ENCODE measurements at places on chromosomes 7 and 10.

DNA sequence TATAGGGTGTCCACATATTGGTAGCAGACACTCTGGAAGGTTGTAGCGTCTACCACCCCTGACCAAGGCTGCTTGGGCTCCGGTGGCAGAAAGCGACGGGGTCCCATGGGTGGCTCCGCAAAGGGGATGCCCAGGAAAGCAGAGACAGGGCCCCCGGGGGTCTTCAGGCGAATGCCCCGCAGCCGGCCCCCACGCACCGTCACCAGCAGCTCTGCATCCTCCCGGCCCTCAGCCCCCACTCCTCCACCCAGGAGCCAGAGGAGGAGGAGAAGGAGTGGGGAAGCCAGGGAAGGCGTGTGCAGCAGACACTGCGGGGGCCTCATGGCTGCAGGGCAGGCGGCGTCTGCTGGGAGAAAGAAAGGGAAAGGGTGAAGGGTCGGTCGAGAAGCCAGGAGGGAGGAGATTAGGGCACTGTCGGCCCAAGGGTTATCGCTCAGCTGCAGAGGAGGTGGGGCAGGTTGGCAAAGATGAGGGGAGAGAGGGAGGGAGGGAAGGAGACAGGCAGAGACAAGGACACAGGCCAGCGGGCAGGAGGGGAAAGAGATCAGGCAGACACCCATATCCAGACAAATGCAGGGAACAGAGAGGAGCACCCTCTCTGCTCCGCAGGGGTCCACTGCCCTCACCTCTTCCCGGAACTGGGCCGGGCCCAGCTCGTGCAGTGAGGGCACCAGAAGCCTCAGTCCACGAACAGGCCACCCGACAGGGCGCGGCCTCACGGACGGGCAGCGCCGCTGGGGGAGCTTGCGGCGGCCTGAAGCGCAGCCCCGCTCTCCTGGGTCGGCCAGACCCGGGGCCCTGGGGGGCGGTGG, 1.6 kb downstream of the ACHE start:
- no peak for DNase-seq

DNA sequence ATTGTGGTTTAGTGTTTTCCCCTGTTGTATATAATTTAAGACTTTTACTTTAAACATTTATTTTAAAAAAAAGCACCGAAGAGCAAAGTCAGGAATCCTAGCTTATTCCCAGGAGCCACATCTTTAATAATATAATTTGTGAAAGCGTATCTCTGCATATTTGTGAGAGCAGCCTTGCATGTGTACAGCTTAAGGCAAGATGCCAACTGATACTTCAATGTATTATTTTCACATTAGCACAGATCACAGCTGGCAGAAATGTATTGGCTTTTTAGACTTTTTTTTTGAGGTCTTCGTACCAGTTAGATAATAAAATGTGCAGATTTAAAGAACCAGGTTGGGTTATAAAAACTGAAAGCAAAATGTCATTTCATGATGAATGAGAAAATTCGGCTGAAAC, 845.7 kb upstream of the POT1 start:
- DNase-seq: no peak

- peak; percentile 33 for DNase-seq
These were observed 131.3 kb upstream of the FAM20C start for GRCh38 chr7:61111-61510.

DNA sequence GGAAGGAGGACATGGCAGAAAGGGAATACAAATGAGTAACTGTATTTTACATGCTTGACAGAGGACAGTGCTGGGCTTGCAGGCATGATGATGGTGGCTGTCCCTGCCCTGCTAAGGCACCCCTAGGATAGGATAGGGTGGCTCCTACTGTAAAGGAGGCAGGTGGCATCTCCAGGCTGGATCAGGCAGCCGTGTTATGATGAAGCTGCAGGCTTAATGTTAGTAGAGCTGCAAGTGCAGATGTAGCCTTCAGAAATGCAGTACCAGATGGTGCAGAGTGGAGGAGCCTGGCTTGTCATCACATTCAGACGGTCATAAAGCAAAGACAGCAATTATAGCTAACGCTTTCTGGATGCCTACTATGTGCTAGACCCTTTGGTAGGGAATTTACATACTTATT, 287.9 kb upstream of the PODXL start:
- no peak for DNase-seq

DNA sequence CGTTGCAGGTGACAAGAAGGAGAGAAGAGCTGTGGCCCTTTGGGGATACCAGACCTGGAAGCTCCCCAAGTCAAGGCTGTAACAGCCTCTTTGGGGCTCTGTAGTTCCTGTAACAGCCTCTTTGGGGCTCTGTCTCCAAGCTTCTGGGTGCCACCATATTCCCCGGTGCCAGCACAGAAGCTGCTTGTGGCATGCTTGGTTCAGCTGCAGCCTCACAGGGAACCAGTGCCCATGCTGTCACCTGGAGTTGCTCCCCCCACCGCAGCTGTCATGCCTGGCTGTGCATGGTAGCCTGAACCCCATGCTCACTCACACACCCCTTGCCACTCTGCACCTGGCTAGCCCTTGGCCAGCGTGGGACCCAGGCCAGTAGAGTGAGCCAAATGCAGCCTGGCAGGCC, 109.1 kb downstream of the ELAPOR2 start:
- no peak for DNase-seq

- DNase-seq: no peak
These were observed 100.0 kb downstream of the LSM5 start for GRCh38 chr7:32390210-32390609.

GRCh38 chr10:132102717-132103110, 37.0 kb downstream of the JAKMIP3 start:
- DNase-seq: no peak

DNA sequence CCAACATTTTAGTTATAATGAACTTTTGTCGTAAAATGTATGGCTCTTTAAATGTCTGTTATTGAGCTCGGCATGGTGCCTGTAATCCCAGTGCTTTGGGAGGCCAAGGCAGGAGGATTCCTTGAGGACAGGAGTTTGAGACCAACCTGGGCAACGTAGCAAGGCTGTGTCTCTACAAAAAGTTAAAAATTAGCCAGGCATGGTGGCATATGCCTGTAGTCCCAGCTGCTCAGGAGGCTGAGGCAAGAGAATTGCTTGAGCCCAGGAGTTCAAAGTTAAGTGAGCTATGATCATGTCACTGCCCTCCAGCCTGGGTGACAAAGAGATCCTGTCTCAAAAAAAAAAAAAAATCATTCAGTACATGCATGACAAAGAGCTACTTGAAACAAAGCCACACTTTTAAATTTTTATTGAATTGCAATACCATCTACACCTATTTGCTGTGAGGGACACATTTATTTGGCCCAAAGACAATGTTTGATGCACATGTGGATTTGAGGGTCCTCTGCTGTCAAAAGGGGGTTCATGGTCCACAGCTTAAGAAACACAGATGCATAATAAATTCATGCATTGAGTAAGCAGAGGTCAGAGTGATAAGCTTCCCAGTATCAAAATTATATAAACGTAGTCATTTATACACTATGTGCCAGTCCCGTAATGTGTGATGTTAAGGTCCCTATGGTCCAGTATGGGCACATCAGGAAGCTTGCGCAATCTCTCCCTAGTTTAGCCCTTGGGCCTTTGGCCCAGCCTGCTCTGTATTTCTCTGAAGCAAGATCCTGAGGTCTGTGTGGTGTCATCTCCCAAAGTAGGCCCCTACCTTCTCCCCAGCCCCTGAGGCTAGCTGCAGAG, 4.4 kb upstream of the MALSU1 start:
- DNase-seq: no peak

GRCh38 chr7:124784879-124785818, 19.6 kb upstream of the GPR37 start:
- DNase-seq: peak; percentile 46

GRCh38 chr10:129916506-129916995, 47.5 kb downstream of the EBF3 start:
- DNase-seq: no peak

DNA sequence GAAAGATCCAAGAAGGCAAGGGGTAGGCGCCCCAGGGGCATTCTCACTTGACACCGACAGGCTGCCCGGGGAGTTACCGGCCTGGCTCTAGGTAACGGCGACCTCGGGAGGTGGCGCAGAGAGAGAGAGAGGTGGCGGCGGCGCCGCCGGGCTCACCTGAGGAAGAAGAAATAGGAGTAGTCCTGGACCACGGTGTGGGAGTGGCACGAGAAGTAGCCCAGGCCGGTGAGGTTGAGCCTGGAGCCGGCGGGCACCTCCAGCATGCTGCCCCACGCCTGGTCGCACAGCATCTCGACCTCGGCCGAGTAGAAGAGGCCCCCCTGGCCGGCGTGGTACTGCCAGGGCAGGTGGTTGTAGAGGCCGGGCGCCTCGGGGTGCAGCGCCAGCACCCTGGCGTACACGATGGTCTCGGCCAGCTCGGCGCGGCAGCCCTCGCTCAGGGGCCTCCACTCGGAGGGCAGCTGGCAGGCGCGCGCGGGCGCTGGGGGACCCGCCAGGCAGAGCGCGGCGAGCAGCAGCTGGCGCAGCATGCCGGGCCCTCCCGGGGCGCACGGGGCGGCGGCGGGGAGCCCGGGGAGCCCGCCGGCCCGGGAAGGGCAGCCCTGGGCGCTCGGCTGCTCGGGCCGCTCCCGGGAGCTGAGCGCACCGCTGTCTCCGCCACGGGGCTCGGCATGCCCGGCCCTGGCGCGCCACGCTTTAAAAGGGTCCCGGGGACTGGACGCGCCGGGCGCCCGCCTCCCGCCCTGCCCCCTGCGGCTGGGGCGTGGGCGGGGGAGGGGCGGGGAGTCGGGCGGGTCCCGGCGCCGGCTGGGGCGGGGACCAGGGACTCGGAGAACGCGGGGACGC, at the start of gene CCDC3:
Gene CCDC3 (minus strand): TSS at position 673 of the 846 bp plus-strand sequence. CDS start 143 bp downstream, at position 530.
- peak; percentile 5 for DNase-seq

GRCh38 chr7:28785041-28785995, 172.8 kb downstream of the TRIL start:
- DNase-seq: no peak

DNA sequence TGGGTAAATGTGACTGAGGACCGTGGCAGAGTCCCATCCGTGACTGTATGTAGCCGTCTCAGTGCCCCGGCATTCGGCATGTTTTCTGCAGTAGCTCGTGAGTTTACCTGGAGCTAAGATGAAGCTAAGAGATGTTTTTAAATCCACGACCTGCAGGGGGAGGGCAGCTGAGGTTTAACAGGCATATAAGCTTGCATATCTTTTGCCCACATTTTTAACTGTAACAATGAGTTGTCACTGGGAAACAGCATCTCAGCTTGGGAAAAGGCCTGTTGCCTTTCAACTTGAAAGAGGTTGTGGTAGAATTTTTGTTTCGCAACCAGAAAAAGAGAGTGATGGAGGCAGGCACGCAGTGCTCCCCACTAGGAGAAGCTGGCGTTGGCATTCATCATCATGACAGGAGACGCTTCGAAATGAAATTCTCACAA, 77.7 kb downstream of the CELF2 start:
- no peak for DNase-seq

- DNase-seq: no peak
These were observed 70.5 kb upstream of the INSIG1 start for GRCh38 chr7:155227004-155227787.

DNA sequence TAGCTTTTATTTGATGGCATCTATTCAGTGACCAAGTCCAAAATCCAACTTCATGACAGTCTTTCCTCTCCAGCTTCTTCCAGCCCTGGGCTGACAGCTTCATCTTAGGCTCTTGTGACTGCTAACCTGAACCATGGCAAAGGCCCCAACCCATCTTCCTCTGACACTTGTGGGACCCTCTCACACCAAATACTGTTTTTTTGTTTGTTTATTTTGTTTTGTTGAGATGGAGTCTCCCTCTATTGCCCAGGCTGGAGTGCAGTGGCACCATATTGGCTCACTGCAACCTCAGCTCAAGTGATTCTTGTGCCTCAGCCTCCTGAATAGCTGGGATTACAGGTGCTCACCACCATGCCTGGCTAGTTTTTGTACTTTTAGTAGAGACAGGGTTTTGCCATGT, 265.2 kb downstream of the GATA3 start:
- DNase-seq: no peak

DNA sequence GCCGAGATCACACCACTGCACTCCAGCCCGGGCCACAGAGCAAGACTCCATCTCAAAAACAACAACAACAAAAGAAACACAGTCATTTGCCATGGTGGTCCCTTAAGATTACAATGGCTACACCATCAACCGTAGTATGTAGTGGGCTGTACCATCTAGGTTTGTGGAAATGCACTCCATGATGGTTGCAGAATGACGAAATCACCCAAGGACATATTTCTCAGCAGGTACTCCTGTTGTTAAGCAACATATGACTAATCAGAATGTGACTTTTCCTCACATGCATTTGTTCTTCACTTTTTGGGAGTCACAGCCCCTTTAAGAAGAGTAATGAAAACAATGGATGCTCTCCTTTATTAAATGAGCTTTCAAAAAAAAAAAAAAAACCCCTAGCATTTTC, 11.0 kb downstream of the SVIL start:
- peak; percentile 44 for DNase-seq

DNA sequence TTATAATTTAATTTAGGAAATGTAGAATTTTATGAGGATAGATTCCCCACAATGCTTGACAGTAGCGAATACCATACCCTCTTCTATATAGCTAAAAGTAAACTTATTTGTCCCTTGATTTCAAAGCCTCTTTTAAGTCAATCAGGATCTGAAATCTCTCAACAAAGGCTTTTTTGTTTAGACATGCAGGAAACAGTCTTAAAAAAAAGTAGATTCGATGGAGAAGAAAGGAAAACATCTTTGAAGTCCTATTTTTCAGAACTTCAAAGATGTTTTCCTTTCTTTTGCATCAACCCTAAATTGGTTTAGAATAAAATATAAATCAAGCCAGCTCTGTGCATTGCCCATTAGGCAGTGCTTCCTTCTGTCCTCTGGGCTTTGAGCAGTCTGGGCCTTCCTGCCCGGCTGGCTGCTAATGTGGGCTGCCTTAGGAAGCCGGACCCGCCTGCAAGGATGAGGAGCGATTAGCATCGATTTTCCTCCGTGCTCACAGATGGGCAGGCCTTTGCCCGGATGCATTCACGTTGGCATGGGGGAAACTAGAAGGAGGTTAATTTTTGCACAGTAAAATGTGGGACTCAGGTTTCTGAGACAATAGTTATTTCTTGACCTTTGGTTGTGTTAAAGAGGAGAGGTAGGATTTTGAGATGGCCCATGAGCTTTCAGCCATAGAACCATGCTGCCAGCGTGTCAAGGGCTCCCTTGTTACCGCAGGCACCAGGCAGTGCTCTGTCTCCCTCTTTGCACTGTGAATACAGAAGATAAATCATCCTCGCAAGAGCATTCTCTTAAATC, 15.5 kb downstream of the MSRB2 start:
- no peak for DNase-seq

- DNase-seq: no peak
These were observed 25.9 kb downstream of the DNAJB12 start for GRCh38 chr10:72328829-72329204.

- DNase-seq: no peak
These were observed 30.4 kb downstream of the GET4 start for GRCh38 chr7:906776-907157.

All from suppressor macrophage treated with lipopolysaccharide for 1 hour (primary cell).